Osteoblast (primary cell): ENCODE measurements at places on chromosomes 4 and X. TPM values are rescaled to one million over a fixed set of nuclear protein-coding genes. Genes with fewer than 3 reads are reported as not detected.

Gene VCX3B
- not detected in 2 replicates for total RNA-seq

GRCh38 chr4:119632216-119632615 lies 3.6 kb upstream of the PDE5A start:
- peak; percentile 72 for DNase-seq

- peak; percentile 77 for DNase-seq
These were observed 1.9 kb downstream of the PHKA1 start for GRCh38 chrX:72712094-72712755.

DNA sequence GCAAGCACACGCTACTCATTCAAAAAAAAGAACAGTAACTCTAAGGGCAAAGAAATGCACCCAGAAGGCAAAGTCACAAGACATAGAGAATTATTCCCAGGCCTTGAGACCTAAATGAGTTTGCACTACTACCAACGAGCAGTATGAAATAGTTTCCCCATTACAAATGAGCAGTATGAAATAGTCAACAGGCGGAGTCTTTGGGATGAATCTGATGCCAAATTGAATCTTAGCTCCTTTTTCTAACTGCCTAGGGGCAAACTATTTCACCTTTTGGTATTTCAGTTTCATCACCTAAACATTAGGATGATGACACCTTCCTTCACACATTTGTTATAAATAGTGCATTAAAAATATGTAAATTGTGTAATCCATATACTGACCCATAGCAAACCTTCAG lies 213.0 kb upstream of the FAT4 start:
- peak; percentile 3 for DNase-seq

DNA sequence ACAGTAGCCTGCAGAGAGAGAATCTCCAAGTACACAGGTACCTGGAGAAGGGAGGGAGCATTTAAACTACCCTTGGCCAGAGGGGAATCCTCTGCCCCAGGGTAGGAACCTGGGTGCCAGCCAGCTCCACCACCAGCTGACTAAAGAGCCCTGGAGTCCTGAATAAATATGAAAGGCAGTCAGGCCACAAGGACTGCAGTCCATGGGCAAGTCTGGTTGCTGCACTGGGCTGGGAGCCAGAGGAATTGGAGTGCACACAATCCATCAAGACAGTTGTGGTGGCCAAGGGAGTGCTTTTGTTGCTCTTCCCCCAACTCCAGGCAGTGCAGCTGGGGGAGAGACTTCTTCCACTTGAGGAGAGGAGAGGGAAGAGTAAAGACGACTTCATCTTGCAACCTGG lies 172.5 kb downstream of the HNRNPD start:
- no peak for DNase-seq

DNA sequence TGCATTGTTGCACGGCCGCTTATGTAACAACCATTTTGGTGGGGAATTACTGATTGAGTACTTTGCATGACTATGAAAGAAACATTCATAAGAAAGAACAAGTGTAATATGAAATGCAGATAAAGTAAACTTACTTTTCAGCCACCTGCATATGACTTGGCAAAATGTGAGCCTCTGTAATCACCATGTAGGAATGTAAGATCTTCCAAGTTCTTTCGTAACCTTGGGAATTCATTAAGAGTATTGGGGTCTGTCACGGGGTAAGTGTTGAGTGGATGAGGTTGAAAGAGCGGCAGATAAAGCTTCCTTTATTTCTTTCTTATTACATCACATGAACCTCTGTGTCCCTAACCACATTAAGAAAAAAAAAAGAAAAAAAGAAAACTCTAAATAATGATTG lies 348.5 kb upstream of the NR3C2 start:
- no peak for DNase-seq

- DNase-seq, result peak; percentile 95
These were observed 5.6 kb downstream of the PNCK start for GRCh38 chrX:153667956-153668396.

- no peak for DNase-seq
These were observed 21.6 kb downstream of the PIGG start for GRCh38 chr4:520683-521023.

DNA sequence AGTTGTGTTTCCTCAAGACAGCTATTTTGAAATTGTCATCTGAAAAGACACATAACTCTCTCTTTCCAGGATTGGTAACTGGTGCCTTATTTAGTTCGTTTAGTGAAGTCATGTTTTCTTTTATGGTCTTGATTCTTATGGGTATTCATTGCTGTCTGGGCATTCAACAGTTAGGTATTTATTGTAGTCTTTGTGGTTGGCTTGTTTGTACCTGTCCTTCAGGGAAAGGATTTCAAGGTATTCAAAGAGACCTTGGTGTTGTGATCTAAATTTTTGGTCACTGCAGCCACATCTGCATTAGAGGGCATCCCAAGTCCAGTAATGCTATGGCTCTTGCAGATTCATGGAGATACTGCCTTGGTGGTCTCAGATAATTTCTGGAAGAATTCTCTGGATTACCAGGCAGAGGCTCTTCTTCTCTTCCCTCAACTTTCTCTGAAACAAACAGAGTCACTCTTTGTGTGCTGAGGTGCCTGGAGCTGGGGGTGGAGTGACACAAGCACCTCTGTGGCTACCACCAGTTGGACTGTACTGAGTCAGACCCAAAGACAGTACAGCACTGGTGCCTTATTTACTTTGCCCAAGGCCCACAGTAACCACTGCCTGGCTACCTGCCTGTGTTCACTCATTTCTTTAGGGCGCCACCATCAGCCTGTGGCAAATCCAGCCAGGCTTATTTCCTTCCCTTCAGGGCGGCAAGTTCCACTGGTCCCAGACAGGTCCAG lies 620.4 kb downstream of the KCNIP4 start:
- no peak for DNase-seq

DNA sequence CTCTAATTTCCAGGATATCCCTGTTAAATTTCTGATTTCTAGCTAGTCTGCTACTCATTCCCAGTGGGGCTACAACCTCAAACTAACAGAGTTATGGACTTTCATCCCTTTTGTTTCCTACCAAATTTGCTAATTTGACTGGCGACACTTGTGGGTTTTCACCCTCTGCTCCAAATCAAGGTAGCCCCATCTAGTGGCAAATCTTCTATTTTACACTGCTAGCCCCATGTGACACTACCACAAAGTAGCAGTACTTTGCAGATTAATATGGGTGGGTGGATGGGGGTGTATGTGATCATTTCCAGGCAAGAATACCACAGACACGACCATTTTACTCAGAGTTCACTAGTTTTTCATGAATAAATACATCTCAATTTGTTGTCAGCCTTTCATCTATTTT lies 150.3 kb downstream of the MSL3 start:
- DNase-seq, result no peak

DNA sequence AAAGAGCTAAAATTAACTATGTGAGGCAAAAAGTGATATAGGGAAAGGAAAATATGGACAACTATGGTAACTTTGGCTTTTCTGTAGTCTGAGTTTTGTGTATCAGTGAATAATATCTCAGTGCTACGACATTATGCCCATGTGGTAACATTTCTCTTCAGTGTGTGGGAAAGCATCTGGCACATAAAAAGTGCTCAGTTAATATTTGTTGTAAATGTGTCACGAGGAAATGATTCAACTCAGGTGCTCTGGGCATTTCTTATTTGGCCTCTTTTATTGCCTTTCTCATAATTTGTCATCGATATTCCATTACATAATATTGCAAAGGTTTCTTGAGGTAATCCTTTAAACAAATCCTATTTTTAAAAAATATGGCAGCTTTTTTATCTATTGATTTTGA lies 17.6 kb downstream of the OFD1 start:
- DNase-seq, result peak; percentile 8

Gene IBSP
- 14.4 and 15.6 TPM in 2 replicates for total RNA-seq

DNA sequence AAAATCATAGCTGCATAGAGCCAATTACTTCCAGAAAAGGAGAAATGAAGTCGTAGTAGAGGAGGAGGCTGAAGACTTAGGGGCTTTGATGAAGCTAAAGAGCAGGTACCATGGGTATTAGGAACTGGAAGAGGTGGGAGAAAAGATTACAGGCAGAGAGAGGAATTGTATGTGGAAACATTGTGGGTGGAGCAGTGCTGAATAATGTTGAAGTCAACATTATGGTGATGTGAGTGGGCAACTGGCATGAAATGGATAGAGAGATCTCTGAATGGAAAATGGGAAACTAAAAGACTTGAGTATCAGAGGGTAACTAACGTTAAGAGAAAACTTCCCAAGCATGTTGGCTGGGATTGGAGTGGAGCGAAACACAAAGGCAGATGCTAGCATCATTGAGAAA lies 92.5 kb downstream of the AREG start:
- no peak for DNase-seq

- DNase-seq, result peak; percentile 76
These were observed 1.5 kb downstream of the FRYL start for GRCh38 chr4:48778431-48779094.

DNA sequence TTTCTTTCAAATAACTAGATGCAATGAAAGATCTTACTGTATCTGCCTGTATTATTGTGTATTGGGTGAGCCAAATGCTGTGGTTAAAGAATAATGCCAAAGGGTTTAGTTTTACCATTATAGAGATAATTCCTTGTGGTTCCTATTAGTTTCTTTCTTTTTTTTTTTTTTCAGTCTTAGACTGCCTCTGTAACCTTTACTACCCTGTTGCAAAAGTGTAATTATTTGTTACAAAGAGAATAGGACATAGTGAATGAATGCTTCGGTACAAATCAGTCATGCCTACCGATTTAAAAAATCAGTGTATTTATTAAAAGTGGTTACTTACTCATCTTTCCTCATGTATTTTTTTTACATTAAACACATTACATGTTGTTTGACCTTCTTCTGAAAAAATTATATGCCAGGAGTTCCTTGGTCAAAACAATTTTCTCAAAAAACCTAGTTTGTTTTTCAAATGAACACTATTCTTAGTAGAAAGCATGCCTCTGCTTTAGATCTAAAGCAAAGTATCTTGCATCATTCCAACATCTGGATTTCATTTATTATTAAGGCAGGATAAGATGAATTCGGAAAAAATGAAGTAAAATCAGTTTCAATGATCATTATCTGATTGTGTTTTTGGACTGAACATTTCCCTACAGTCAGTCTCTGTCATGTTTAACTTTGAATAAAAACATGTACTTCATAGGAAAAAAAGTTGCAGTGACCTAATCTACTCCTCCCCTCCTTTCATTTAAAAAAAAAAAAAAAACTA lies 21.2 kb upstream of the SYNPO2 start:
- DNase-seq, result no peak

GRCh38 chr4:102319594-102319993 lies 25.7 kb downstream of the SLC39A8 start:
- DNase-seq, result no peak

Gene SORBS2
- 50.7 and 85.0 TPM in 2 replicates for total RNA-seq

GRCh38 chr4:180932370-180933001 lies 1310.7 kb upstream of the TENM3 start:
- no peak for DNase-seq

Gene MAGEB17
- not detected in 2 replicates for total RNA-seq

- DNase-seq, result no peak
These were observed 47.7 kb upstream of the GALNTL6 start for GRCh38 chr4:171765514-171765913.

DNA sequence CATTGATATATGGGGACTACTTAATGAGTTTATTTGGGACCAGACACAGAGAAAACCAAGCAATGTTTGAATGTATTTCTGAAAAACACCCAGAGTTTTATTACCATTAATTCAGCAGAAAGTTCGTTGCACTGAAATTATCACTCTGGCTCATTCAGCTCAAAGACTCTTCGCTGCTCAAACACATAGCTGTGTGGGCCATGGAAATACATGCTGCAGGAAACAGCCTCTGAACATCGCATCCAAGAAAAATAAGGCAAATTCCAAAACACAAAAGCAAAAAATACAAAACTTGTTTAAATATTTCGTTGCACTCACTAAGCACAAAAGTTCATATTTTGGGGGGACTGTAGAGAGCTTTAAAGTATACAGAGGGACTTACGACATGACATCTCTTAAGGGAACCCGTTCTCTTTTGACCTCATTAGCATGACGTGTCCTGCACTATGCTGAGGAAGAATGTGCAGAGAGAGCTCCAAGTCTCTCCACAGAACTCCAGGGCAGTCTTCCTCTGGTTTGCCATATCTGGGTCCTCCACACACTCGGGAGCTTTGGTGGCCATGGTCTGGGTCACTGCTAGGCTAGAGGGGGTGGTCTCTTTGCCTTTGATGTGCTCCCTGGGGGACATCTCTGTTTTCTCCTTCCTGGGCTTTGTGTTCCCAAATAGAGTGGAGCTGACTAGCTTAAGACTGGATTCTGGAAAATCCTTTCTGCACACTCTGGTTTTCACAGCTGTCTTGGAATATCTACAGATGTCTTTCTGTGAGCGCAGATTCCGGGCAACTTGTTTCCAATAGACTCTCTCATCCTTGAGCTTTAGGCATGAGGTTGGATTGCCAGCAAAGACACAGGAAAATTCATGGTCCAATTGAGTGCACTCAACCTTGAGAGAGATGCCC lies 2.8 kb downstream of the FGFBP1 start:
- no peak for DNase-seq

- no peak for DNase-seq
These were observed 50.4 kb downstream of the MGARP start for GRCh38 chr4:139229534-139230039.

DNA sequence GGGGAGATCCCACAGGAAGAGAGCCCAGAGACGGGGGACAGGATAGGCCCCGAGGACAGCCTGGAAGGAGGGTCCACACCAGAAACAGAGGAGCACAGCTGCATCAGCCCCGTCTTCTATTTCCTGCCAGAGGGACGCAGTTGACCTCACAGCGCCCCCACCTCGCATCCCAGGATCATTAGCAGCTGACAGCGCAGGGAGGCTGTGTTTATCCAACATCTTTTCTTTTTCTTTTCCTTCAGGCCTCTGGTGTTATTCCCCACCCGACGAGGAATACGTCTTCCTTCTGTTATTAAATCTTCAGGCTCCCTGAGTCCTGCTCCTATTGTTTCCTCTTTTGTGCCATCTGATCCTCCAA lies 75.4 kb downstream of the DCHS2 start:
- DNase-seq, result no peak

Gene P2RY10
- total RNA-seq, result not detected in 2 replicates

DNA sequence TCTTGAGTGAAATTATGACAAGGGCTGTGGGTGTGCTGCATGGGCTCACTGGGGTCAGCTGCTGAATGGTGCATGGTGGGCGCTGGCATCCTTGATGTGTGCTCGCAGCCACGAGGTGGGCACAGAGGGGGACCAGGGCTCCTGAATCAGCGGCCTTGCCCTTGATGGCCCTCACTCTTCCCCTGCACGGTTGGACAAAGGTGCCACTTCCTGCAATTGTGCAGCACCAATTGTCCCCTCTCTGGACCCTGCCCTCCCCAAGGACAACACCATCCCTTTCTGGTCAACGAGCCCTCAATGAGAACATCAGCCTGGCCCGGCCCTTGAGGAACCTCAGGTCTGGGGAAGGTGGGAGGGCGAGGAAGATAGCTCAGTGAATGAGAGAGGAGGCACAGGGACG lies 16.1 kb downstream of the ABLIM2 start:
- DNase-seq, result no peak

DNA sequence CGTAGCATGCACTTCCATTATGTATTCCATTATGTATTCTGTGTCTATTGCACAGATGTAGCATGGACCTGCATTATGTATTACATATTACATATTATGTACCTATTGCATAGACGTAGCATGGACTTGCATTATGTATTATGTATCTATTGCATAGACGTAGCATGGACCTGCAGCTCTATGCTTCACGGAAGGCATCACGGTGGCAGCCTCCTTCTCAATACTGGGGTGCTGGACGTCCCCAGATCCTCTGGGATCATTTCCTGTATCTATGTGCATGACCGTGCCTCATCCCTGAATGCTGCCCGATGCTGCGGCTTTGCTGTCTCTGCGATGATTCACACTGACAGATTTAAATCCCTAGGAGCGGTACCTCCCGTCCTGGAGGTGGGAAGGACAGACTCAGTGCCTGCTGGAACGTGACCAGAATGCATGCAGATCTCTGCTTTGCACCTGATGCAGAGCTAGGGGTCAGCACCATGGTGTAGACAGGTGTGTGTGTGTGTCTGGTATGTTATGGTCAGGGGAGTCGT lies 317.5 kb downstream of the DHRSX start:
- DNase-seq, result no peak

Gene CD38
- total RNA-seq, result under 0.01 TPM in 2 replicates
